Progenitor cell of endocrine pancreas (in vitro differentiated cells): ENCODE measurements at places on chromosomes 3 and 15. TPM values are rescaled to one million over a fixed set of nuclear protein-coding genes. Genes with fewer than 3 reads are reported as not detected.

GRCh38 chr15:58558777-58559176 is 127.0 kb downstream of the LIPC start:
- no peaks in the 10 kb centered on the region for H3K36me3 ChIP-seq
- H3K4me1 ChIP-seq = peaks cover 12% of the 10 kb centered on the region
- H3K4me3 ChIP-seq = no peak overlapping the region

DNA sequence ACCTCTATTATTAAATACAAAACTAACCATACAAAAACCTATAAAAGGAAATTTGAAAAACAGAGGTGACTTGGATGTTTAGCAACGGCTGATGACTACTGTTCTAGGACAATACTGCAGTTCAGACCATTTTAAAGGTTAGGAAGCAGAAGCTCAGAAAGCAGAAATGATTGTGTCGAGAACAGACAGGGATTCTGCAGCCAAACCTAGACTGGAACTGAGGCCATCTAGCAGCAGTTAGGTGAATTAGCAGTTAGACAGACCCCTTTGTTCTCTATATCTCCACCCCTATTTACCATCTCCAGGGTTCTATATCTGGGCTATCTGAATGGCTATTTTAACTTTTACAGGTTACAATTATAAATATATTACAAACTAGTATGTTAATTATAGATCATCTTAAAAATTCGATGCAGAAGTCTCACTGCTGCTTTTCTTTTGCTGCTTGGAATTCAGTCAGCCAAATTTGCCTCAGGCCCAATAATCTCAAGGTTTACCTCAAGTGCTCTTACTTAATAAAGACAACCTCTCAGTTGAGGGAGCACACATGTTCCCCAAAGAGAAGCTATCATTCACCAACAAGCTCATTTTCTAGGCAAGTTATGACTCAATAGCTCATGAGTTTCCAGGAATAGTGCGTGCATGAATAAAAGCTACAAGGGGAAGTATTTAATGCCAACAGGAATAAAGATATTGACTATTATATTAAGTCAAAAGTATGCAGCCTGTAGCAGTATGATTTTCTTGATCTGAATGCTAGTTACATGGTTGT is 9.3 kb upstream of the IL1RAP start:
- peaks cover 36% of the 10 kb centered on the region for H3K4me1 ChIP-seq
- no peak for DNase-seq
- no peak overlapping the region for H3K4me3 ChIP-seq

- no peaks in the 10 kb centered on the region for H3K4me1 ChIP-seq
- H3K36me3 ChIP-seq = peaks cover 9% of the 10 kb centered on the region
- H3K27ac ChIP-seq = no peak overlapping the region
- no peaks in the 10 kb centered on the region for H3K27me3 ChIP-seq
- no peak overlapping the region for H3K4me3 ChIP-seq
Measured at GRCh38 chr3:188446014-188446413, 292.1 kb downstream of the LPP start.

DNA sequence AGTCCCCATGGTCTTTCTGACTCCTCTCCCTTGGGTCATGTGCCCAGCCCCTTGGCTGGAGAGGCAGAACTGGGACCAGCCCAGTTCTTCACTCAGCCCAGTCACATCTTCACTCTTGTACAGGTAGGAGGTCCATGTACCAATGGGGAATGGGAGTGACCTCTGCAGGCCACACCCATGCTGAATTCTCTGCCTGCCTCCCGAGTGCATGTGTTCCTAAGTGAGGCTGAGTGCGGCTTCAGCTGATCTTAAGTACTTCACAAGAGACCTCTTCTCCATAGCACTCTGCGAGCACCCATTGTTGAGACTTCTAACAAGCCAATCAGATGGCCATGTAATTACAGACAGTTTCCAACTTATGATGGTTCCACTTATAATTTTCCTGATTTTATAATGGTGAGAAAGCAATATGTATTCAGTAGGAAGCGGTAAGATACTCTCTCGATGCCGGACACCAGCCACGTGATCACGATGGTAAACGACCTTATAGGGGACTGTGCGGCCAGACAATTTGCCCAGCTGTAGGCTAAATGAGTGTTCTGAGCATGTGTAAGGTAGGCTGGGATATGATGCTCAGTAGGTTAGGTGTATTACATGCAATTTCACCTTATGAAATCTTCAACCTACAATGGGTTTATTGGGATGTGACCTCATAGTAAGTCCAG is 112.1 kb downstream of the KLF13 start:
- no peak for DNase-seq
- H3K27ac ChIP-seq = no peak overlapping the region
- H3K4me3 ChIP-seq = no peak overlapping the region
- H3K4me1 ChIP-seq = peaks cover 4% of the 10 kb centered on the region
- no peaks in the 10 kb centered on the region for H3K36me3 ChIP-seq
- peaks cover 46% of the 10 kb centered on the region for H3K27me3 ChIP-seq

- DNase-seq = no peak
- no peaks in the 10 kb centered on the region for H3K4me1 ChIP-seq
- H3K27me3 ChIP-seq = no peaks in the 10 kb centered on the region
- no peak overlapping the region for H3K27ac ChIP-seq
- H3K4me3 ChIP-seq = no peak overlapping the region
Measured at GRCh38 chr3:22728406-22728805, 474.7 kb upstream of the UBE2E2 start.

DNA sequence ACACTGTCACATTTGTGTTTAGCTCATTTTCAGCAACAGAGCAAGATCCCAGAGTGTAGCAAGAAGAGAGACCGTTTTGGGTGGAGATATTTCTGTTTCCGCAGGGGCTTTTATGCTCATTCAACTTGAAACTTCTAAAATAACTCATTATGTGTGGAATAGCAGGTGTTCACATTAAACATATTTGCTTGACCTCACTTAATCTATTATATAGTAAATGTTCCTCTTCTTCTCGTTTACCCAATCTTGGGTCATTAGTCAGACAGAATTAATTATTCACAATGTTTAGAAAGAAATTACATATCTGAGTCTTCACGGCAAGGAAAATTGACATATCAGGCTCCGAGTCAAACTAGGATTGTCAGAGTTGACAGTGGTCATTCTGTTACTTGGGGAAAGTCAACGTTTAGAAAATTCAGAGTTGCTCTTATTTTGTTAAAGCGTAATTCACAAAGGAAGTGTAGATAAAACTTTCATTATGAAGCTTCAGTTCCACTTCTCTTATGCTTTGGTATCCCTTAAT is 222.9 kb downstream of the TPRG1 start:
- no peak for DNase-seq
- H3K4me3 ChIP-seq = no peak overlapping the region

RPUSD2 gene
- 11.5 and 13.2 TPM in 2 replicates for total RNA-seq

DCUN1D1 gene
- 64.6 and 66.1 TPM in 2 replicates for total RNA-seq

XIRP1 gene
- 0.16 TPM in 1 of 2 replicates, not detected in the other for total RNA-seq
